ENCODE measurements at places on chromosomes 13 and 19. TPM values are rescaled to one million over a fixed set of nuclear protein-coding genes. Genes with fewer than 3 reads are reported as not detected.
A peak's percentile ranks its signal among the peaks of the same experiment; 100 is the strongest.

- DNase-seq, result peak; percentile 63
- peak overlapping the region; percentile 19 for H3K4me3 ChIP-seq
- H3K4me1 ChIP-seq, result peaks cover 72% of the 10 kb centered on the region
- no peaks in the 10 kb centered on the region for H3K27me3 ChIP-seq
- peak overlapping the region; percentile 84 for H3K27ac ChIP-seq
These were observed 25.5 kb downstream of the ELL start for GRCh38 chr19:18496167-18496979.

DNA sequence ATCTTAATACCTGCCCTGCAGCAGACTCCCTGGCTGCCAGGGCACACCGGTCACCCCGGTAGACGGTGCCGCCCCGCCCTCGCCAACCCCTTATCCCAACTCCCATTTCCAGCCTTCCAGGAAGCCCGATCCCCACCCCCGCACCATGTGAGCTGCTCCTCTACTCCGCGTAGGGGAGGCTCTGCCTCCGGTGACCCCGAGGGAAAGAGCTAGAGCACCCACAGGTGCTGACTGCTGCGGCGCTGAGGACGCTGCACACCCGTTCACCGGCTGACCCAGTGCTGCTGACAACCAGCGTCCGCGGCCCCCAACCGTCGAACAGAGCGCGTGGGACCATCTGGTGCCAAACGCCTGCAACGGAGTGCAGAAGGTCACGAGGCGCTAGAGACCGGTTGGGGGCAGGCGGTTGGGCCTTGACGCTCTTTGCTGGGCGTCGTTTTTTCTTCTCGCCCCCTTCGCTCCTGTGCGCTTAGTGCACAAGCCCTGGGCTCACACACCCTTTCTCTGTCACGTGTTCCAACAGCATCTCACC, 59.6 kb upstream of the ZNF599 start:
- no peaks in the 10 kb centered on the region for H3K36me3 ChIP-seq
- no peak overlapping the region for H3K27ac ChIP-seq
- no peak for DNase-seq
- no peak overlapping the region for H3K4me3 ChIP-seq
- H3K4me1 ChIP-seq, result no peaks in the 10 kb centered on the region

- H3K36me3 ChIP-seq, result no peaks in the 10 kb centered on the region
- no peak overlapping the region for H3K27ac ChIP-seq
- DNase-seq, result no peak
- H3K4me1 ChIP-seq, result no peaks in the 10 kb centered on the region
- H3K27me3 ChIP-seq, result no peaks in the 10 kb centered on the region
These were observed 122.4 kb upstream of the MAB21L1 start for GRCh38 chr13:35598790-35599369.

GRCh38 chr13:28327373-28328270, 167.3 kb downstream of the FLT1 start:
- peaks cover 3% of the 10 kb centered on the region for H3K4me1 ChIP-seq
- DNase-seq, result no peak
- no peaks in the 10 kb centered on the region for H3K27me3 ChIP-seq
- no peaks in the 10 kb centered on the region for H3K36me3 ChIP-seq
- no peak overlapping the region for H3K4me3 ChIP-seq

GRCh38 chr13:65829241-65830008, 1400.7 kb downstream of the PCDH9 start:
- H3K36me3 ChIP-seq, result no peaks in the 10 kb centered on the region
- no peaks in the 10 kb centered on the region for H3K4me1 ChIP-seq
- H3K27me3 ChIP-seq, result no peaks in the 10 kb centered on the region
- DNase-seq, result no peak

GRCh38 chr13:23654111-23655110, 84.2 kb downstream of the TNFRSF19 start:
- no peak for DNase-seq
- no peak overlapping the region for H3K27ac ChIP-seq
- peaks cover 1% of the 10 kb centered on the region for H3K4me1 ChIP-seq

GRCh38 chr13:25905611-25906010, 146.2 kb downstream of the SHISA2 start:
- DNase-seq, result no peak
- no peak overlapping the region for H3K4me3 ChIP-seq
- H3K36me3 ChIP-seq, result no peaks in the 10 kb centered on the region
- H3K27ac ChIP-seq, result no peak overlapping the region
- H3K4me1 ChIP-seq, result peaks cover 16% of the 10 kb centered on the region
- H3K27me3 ChIP-seq, result no peaks in the 10 kb centered on the region

DNA sequence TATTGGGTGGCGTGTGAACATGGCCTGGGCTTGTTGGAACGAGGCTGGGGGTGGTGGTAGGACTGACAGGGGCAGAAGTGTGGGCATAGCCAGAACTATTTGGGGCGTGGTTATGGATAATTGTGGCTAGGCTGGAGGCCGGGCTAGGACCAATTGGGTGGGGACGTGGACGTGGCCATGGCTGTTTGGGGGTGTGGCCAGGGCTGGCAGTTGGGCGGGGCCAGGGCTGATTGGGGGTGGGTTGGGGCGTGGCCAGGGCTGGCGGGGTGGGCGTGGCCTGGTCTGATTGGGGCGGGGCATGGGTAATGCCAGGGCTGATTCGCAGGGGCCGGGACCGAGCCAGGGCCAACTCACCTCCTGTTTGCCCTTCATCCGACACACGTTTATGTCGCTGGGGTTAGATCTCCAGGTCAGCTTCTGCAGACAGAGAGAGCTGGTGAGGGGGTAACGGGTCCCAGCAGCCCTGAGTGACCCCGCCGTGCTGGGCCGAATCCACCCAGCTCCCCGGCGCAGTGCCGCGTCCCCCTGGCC, 2.8 kb downstream of the SEMA6B start:
- no peaks in the 10 kb centered on the region for H3K27me3 ChIP-seq
- H3K4me1 ChIP-seq, result no peaks in the 10 kb centered on the region
- H3K36me3 ChIP-seq, result no peaks in the 10 kb centered on the region
- H3K4me3 ChIP-seq, result no peak overlapping the region
- peak; percentile 14 for DNase-seq

- peaks cover 11% of the 10 kb centered on the region for H3K36me3 ChIP-seq
- no peak overlapping the region for H3K4me3 ChIP-seq
- H3K4me1 ChIP-seq, result peaks cover 10% of the 10 kb centered on the region
These were observed 16.3 kb downstream of the CILP2 start for GRCh38 chr19:19554074-19555023.

DNA sequence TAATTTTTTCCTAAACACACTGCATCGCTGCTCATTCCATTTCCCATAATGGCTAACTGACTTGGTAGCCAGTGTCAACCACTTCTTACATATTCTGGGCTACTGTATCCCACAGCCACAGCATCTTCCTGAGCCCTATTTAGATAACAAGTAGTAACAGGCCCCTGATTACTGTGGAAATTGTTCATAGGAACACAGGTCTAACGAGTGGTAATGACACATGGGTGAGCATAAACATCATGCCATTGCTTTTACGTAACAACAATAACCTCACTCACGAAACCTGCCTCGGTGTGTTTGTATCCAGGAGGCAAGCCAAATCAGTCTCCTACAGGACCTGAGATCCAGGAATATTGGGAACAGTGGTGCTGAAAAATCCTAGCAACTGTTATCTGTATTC, 438.6 kb downstream of the KLF5 start:
- H3K36me3 ChIP-seq, result no peaks in the 10 kb centered on the region
- DNase-seq, result no peak
- H3K27ac ChIP-seq, result no peak overlapping the region
- peaks cover 7% of the 10 kb centered on the region for H3K4me1 ChIP-seq
- no peak overlapping the region for H3K4me3 ChIP-seq

- DNase-seq, result no peak
- H3K4me1 ChIP-seq, result peaks cover 2% of the 10 kb centered on the region
- peaks cover 28% of the 10 kb centered on the region for H3K27me3 ChIP-seq
- H3K27ac ChIP-seq, result no peak overlapping the region
- no peak overlapping the region for H3K4me3 ChIP-seq
- no peaks in the 10 kb centered on the region for H3K36me3 ChIP-seq
These were observed 5.1 kb downstream of the OR10H1 start for GRCh38 chr19:15810335-15810734.

GRCh38 chr19:7442423-7442822, 46.4 kb downstream of the PEX11G start:
- H3K4me1 ChIP-seq, result no peaks in the 10 kb centered on the region
- no peaks in the 10 kb centered on the region for H3K27me3 ChIP-seq
- no peak for DNase-seq
- H3K4me3 ChIP-seq, result no peak overlapping the region
- no peak overlapping the region for H3K27ac ChIP-seq

DNA sequence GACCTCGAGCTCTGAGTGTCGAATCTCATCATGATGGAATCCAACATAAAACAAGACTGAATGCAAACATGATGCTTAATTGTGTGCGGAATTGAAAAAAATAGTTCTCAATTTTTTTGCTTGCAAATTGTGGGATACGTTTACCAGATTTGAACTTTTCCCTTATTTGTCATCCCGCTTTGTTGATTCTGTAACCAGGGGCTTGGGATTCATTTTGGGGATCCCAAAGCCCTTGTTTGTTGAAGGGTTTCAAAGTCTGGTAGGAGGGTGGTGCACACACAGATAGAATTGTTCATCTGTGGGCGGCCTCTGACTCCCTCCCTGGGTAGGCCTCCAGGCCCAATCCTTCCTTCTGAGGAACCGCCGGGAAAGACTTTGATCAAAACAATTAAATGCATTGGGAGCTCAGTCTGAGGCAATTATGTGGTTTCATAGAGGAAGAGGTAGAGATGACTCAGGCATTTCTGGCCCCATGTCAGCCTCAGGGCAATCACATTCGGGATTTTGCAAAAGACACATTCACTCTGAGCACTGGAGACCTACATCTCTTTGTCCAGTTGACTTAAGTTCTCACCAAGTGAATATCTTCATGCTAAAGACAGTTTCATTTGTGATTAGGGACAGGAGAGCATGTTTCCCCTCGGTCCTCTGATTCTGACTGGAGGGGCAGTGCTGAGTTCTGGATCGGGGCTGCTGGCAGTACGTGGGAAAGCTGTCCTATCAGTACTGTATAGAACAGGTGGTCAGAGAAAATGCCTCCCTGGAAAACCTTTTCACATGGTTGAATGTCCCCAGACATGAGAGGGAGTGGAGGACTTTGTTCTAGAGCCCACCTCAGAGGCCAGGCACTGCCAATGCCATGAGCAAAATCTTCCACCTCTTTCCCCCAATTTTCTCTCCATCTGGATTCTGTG, 27.8 kb upstream of the IGFL4 start:
- H3K4me1 ChIP-seq, result no peaks in the 10 kb centered on the region
- H3K36me3 ChIP-seq, result no peaks in the 10 kb centered on the region
- peaks cover 61% of the 10 kb centered on the region for H3K27me3 ChIP-seq
- DNase-seq, result no peak
- H3K4me3 ChIP-seq, result no peak overlapping the region

GRCh38 chr13:41463838-41464602, 6.7 kb downstream of the RGCC start:
- peak; percentile 59 for DNase-seq
- H3K4me3 ChIP-seq, result peak overlapping the region; percentile 71
- peaks cover 76% of the 10 kb centered on the region for H3K36me3 ChIP-seq
- no peaks in the 10 kb centered on the region for H3K27me3 ChIP-seq
- peaks cover 90% of the 10 kb centered on the region for H3K4me1 ChIP-seq

- no peaks in the 10 kb centered on the region for H3K36me3 ChIP-seq
- no peak within 1 kb of the TSS for H3K4me3 ChIP-seq
- no peak for DNase-seq
- no peaks in the 10 kb centered on the region for H3K4me1 ChIP-seq
These were observed at the start of gene KLK11 for GRCh38 chr19:51026554-51026831. TSS of gene KLK11 (minus strand) at chr19:51026616. CDS start at chr19:51025631, 985 bp downstream.

DNA sequence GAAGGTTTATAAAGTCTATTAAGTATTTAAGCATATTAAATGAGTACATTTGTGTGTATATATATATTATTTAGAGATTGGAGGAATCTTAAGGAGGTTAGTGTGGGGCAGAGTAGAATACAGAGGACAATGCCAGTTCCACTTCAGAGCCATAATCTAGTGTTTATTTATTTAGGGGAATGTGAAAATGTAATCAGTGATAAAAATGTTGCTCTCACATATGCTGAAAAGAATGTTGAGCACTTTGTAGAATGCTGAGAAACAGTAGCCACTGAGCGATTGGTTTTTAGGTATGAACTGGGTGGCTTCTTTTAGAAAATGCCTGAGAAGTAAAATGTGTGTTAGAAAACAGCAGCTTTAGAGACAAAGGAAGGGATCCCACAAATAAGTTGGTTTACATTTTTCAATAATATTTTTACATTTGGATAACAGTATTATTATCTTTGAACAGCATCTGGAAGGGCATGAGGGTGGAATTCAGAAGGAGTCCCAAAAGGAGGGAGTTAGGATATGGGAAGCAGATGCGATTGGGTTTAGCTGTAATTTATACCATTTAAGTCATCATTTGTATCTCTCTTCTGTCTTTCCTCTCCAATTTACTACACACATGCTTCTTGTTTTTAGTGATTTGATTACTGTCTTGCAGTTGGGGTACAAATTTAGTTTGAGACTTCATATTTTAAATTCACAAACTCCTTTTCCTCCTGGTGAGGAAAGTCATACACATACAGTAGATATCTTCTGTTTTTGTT, 68.6 kb downstream of the NDFIP2 start:
- no peak overlapping the region for H3K4me3 ChIP-seq
- no peak overlapping the region for H3K27ac ChIP-seq
- peaks cover 3% of the 10 kb centered on the region for H3K4me1 ChIP-seq
- H3K36me3 ChIP-seq, result no peaks in the 10 kb centered on the region
- DNase-seq, result no peak

DNA sequence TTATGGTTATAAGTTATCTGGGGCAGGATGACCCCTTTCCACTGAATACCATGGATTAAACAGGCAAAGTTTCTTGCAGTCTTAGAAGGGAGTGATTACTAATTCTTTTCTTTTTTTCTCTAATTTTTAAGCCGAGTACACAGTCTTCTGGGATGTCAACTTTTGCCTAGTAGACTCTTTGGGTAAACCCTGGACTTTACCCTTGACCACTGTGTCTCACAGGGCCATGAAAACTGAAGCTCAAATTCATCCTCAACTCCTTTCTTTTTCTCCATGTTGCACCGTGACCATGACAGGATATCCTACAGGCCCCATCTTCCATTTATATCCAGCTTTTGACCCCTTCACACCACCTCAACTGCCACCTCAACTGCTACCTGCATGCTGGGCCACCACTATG, 51.8 kb downstream of the GJA3 start:
- H3K4me1 ChIP-seq, result no peaks in the 10 kb centered on the region
- H3K27ac ChIP-seq, result no peak overlapping the region
- peaks cover 18% of the 10 kb centered on the region for H3K27me3 ChIP-seq
- H3K4me3 ChIP-seq, result no peak overlapping the region
- no peak for DNase-seq

- H3K36me3 ChIP-seq, result no peaks in the 10 kb centered on the region
- H3K4me3 ChIP-seq, result no peak overlapping the region
- no peak overlapping the region for H3K27ac ChIP-seq
- DNase-seq, result no peak
These were observed 37.5 kb downstream of the HSPH1 start for GRCh38 chr13:31124204-31124603.

The MADCAM1 gene
- total RNA-seq, result 0.15 TPM

The TNFRSF19 gene
- 0.08 TPM for total RNA-seq

The VSTM2B gene
- total RNA-seq, result not detected

The AXL gene
- 0.06 TPM for total RNA-seq

The KL gene
- total RNA-seq, result 0.27 TPM

The ZNF865 gene
- total RNA-seq, result 14.2 TPM

The CYP4F8 gene
- total RNA-seq, result not detected

The LRRC25 gene
- not detected for total RNA-seq

The SLITRK6 gene
- not detected for total RNA-seq
